ENCODE measurements at places on chromosomes 12 and 14. TPM values are rescaled to one million over a fixed set of nuclear protein-coding genes. Genes with fewer than 3 reads are reported as not detected.

GRCh38 chr12:54416687-54417603 is 2.1 kb downstream of the ITGA5 start:
- DNase-seq = no peak

- no peak for DNase-seq
Measured at GRCh38 chr12:1421091-1421846, 173.1 kb downstream of the FBXL14 start.

DNA sequence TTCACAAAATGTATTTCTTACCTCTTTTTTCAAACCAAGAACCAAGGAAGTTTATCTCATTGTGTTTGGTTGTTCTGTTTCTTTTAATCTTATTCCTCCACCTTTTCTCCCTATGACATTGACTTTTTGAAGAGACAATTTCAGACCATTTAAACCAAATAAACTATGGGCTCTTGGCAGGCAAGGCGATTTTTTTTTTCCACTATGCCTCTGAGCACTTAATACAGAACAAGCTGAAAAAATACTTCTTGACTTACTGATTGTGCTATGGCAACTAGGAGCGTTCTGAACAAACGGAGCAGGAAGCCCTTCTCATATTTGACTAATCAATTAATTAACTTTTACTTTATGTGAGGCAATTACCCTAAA is 98.0 kb downstream of the ZNF664 start:
- no peak for DNase-seq

- no peak for DNase-seq
Measured at GRCh38 chr14:24915958-24916595, 133.9 kb downstream of the STXBP6 start.

DNA sequence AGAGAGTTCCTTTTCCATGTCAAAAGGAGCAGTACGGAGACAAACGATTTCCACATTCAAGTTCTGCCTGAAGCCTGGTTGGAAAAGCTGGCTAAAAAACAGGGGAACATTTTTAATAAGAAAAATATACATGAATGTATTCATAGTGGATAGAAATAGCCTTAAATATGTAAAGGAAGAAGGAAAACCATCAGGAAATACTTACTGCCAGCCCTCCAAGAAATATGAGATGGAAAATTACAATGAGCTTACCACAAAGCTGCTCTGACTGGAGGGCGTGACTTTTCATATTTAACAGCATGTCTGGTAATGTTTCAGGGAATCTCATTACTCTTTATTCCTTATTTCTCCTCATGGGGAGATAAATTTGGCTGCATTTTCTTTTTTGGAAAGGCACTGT is 75.9 kb upstream of the ZDHHC17 start:
- DNase-seq = no peak

DNA sequence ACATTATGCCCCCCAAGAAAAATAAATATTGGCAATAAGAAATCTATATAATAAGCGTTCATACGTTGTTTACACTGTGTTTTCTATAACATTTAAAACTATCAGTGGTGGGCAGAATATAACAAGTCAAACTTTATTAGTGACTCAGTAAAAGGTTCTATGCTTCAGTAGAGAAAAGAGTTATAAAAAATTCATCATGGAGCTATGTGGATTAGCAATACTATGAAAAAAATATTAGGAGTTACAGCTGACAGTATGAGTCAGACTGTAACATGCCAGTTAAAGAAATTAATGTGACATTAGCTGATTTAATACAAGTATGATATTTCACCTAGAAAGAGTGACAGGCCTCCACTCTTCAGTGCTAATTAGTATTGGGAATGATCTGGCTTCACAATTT is 125.1 kb upstream of the GARIN6 start:
- DNase-seq = no peak

- no peak for DNase-seq
Measured at GRCh38 chr14:22547948-22548750, 40.9 kb downstream of the DAD1 start.

- no peak for DNase-seq
Measured at GRCh38 chr12:9364224-9365176, 156.3 kb upstream of the PZP start.

- no peak for DNase-seq
Measured at GRCh38 chr12:31958569-31959160, 550 bp upstream of the RESF1 start.

GRCh38 chr14:96104469-96105057 is 65.4 kb downstream of the C14orf132 start:
- DNase-seq = peak; percentile 78

DNA sequence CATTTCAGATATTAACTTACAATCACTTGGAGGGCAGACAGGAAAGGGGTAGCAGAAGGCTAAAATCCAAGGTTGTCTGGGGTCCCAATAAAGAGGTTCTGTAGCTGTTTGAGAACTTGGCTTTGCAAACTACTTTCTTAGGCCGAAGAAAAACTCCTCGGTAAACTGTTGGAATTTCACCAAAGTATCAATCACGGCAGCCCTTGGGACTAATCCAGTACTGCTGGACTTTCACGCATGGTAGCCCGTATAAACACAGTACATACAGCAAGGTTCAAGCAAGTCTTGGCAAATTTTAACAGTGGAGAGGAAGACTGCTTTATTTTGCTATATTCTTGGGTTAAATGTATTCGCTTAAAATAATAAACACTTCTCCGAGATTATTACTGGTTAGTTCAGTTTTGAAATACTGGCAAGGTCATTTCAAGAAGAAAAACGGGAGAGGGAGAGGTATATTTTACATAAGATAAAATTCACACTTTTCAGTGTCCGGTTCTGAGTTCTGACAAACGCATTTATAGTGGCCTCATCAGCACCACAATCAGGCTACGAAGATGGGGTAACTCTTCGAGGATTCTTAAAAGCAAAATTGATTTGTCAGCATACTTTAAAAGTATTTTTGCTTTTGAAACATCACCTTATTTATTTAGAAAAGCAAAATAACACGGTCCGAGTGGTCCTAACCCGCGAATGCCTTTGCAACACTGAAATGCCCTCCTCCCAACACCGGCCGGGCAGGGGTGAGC is 1.3 kb downstream of the SETD3 start:
- no peak for DNase-seq

GRCh38 chr12:50589650-50590435 is 85.1 kb downstream of the DIP2B start:
- DNase-seq = no peak

DNA sequence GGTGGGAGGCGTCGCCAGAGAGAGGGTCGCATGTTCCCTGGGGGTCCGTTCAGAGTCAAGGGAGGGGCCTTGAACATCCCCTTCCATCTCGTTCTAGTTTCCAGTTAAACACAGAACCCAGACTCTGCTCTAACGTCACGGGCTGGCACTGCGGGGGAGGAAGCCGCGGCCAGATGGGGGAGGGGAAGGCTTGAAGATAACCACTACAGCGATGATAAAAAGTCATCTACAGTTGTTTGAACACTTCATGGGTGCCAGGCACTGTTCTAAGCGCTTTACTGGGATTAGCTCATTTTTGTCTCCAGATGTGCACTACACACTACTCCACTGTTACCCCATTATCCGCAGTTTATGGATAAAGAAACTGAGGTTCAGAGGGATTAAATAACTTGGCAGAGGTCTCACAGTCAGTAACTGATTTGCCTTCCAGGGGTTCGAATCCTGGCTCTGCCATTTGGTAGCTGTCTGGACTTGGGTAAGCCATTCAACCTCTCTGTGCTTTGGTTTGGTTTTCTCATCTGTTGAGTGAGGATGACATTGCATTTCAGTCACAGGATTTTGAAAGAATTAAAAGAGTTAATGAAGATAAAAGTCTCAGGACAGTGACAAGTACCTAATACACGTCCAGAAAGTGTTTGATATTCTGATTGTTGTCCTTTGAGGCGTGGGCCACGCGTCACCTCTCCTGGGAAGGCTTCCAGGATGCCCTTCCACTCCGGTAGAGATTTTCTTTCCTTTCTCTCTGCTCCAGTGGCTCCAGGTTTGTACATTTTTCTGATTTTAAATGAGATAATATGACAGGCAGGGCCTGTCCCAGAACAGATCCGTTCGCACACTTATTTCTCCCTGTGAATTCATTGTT is 798 bp upstream of the RASAL1 start:
- no peak for DNase-seq

GRCh38 chr12:12813120-12814101 is at the start of gene DDX47:
Gene DDX47 (plus strand): TSS chr12:12813346. CDS start chr12:12813368, 22 bp downstream.
- peak; percentile 91 for DNase-seq

DNA sequence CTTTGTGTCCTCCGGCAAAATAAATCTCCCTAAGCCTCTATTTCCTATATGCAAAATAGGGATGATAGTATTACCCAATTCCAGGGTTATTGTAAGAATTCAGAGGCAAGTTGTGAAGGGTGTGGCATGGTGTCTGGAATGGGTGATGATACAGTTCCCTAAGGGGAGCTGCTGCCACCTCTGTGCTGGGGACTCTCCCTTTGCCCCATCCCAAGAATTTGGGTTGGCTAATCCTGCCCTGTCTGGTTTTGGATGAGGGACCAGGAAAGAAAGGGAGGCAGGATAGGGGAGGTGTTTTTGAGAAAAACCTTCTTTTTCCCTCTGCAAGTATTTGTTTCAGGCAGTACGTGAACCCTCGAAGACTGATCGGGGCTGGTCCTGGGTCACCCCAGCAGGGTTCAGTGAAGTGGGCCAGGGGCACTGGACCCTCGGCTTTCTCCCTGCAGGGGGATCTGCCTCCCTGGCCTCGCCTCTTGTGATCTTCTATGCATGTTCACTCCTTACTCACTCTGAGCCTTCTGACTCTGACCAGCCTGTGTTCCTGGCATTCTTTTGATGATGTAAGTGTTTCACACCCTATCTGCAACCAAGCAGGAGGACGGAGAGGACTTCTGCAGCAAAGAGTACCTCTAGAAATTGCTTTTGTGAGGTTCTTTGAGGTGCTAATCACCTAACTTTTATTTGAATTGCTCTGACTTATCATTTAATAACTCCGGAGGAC is 60.8 kb downstream of the RASSF3 start:
- no peak for DNase-seq

DNA sequence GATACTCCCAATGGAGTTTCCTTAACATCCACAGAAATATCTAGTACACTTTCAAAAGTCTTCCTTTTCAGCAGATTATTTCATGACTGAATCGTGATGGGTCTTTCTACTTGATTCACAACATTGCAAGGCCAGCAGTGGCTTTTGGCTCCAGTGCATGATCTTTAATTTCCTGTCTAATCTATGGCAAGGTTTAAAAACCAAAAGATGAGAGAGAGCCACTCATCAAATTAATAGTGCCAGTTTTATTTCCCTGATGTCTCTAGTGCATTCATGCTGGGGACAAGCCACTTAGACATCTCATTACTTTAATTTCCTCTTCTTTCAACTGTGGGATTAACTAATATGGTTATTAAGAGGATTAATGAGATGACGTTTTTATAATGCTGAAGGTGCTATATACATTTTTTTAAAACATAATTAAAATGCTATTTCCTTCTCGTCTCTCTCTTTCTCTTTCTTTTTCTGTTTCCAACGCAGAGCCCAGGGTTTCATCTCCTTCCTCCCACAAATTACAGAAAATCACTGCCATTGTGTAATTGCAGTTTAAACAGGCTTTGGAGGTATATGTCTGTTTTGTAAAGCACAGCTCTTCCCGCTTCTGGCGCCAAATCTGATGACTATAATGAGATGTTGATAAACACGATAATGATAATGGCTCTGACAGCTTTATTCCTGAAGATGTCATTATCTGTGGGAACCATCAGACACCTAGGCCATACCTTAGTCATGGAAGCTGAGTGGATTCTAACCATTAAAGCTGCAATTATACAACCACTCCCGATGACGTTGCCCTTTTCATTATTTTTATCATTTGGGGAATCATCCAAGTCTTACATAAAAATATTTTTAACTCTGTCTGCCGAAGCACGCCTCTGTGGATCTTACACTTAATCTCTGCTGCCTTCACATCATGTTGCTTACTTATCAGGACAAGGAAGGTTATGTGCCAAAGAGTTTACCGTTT is 103.1 kb upstream of the PPM1H start:
- no peak for DNase-seq

DNA sequence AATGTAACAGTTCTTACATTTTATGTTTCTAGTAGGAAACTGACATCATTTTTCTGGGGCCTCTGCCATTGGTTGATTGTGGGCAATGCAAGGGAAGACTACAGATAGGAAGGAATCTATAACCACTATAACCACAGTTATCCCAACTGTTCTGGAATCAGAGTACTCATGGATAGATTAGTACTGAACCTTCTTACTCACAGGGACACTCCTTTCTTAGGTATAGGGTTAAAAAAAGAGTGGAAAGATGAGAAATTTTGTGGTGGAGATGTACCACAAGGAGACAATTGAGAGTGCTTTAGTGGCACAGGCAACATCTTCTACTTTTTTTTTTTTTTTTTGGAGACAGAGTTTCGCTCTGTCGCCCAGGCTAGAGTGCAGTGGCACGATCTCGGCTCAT is 21.0 kb downstream of the TMEM116 start:
- DNase-seq = no peak

GRCh38 chr12:101884174-101884573 is 6.8 kb downstream of the DRAM1 start:
- DNase-seq = no peak

DNA sequence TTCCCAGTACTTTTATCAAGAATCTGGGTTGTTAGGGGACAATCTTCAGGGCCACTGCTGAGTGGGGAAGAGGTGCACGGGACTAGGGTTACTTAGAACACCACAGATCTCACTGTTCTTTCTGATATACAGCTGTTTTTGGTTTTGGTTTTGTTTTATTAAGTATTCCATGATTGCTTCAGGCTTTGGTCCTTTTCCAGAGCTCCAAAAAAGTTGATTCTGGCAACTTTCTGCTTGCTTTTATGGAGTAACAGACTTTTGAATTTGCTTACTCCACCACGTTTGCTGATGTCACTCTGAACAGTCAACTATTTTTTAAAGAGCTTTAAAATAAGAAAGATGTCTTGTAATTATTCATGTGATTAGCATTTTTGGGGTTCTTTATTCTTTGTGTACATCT is 368.1 kb upstream of the FOXG1 start:
- no peak for DNase-seq

- no peak for DNase-seq
Measured at GRCh38 chr14:80792771-80793170, 148.8 kb downstream of the CEP128 start.

DNA sequence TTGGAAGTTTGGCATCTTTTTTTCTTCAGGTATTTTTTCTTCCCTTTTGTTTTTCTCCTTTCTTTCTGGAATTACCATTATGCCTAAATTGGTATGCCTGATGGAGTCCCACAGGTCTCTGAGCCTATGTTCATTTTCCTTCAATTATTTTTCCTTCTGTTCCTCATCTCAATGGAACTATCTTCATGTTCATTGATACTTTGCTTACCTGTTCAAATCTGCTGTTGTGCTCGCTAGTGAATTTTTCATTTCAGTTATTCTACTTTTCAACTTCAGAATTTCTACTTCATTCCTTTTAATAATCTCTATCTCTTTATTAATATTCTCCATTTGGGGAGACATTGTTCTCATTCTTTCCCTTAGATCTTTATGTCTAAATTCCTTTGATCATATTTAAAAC is 15.4 kb upstream of the USP30 start:
- no peak for DNase-seq

CISTR gene
- not detected for total RNA-seq

KRT6A gene
- total RNA-seq = not detected

PZP gene
- 0.07 TPM for total RNA-seq

KRT4 gene
- not detected for total RNA-seq

SYNE3 gene
- 4.7 TPM for total RNA-seq

YEATS4 gene
- total RNA-seq = 26.1 TPM

NR1H4 gene
- not detected for total RNA-seq

SLC15A4 gene
- total RNA-seq = 122 TPM

PMEL gene
- 0.73 TPM for total RNA-seq

TAS2R43 gene
- total RNA-seq = 2.8 TPM

CAPZA3 gene
- not detected for total RNA-seq

PRH2 gene
- not detected for total RNA-seq

CLEC9A gene
- total RNA-seq = not detected

ADAM21 gene
- total RNA-seq = not detected

TMCC3 gene
- total RNA-seq = 32.1 TPM
